ENCODE measurements at places on chromosomes 7 and 10. TPM values are rescaled to one million over a fixed set of nuclear protein-coding genes. Genes with fewer than 3 reads are reported as not detected.

Gene C7orf33
- total RNA-seq, result not detected

Gene ADARB2
- total RNA-seq, result not detected

Gene LIPK
- not detected for total RNA-seq

Gene OR2A1
- total RNA-seq, result not detected

Gene GPR15LG
- not detected for total RNA-seq

Gene TUBB8
- not detected for total RNA-seq

Gene TRIM73
- total RNA-seq, result 0.94 TPM

Gene HTR5A
- total RNA-seq, result not detected

Gene DEPP1
- 35.1 TPM for total RNA-seq

Gene PLA2G12B
- total RNA-seq, result 0.73 TPM

Gene UBTD1
- total RNA-seq, result 26.7 TPM

Gene ARPC1A
- total RNA-seq, result 133 TPM

Gene PRTFDC1
- total RNA-seq, result 6.5 TPM

Gene PVRIG
- not detected for total RNA-seq

Gene PPP1R17
- not detected for total RNA-seq

Gene ITGB8
- total RNA-seq, result 1.9 TPM

Gene RAPGEF5
- total RNA-seq, result 11.1 TPM

Gene DMBT1
- not detected for total RNA-seq

Gene CDC14C
- total RNA-seq, result not detected

Gene DTX2
- total RNA-seq, result 5.5 TPM

Gene TET1
- total RNA-seq, result 2.9 TPM

Gene ATOH7
- total RNA-seq, result not detected

Gene ADCYAP1R1
- total RNA-seq, result 4.8 TPM

Gene ZNF365
- not detected for total RNA-seq

Gene POMZP3
- total RNA-seq, result 7.2 TPM

Gene SFTPA1
- 0.22 TPM for total RNA-seq

Gene ZNF503
- 6.8 TPM for total RNA-seq

Gene EPHA1
- total RNA-seq, result 0.08 TPM

Gene BET1
- 12.6 TPM for total RNA-seq
